ENCODE measurements at places on chromosomes 12 and 14.

DNA sequence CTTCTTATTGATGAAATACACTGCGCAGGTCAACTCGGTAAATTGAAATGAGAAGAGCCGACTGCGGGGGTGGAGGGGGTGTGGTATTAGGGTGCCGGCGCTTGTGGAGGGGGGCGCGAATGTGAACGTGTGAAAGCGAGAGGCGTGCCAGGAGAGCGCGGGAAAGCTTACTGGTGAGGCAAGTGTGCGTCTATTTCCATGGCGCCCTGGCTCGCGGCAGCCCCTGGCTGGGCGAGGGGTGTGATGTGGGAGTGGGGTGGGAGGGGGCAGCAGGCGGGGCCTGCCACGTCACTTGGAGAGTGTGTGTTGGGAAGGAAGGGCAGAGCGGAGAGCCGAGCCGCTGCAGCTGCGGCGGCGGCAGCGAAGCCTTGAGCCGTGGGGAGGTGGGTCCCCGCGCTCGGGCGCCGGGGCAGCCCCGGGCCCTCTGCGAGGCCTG lies 88.8 kb downstream of the GALNT8 start:
- DNase-seq, result no peak

DNA sequence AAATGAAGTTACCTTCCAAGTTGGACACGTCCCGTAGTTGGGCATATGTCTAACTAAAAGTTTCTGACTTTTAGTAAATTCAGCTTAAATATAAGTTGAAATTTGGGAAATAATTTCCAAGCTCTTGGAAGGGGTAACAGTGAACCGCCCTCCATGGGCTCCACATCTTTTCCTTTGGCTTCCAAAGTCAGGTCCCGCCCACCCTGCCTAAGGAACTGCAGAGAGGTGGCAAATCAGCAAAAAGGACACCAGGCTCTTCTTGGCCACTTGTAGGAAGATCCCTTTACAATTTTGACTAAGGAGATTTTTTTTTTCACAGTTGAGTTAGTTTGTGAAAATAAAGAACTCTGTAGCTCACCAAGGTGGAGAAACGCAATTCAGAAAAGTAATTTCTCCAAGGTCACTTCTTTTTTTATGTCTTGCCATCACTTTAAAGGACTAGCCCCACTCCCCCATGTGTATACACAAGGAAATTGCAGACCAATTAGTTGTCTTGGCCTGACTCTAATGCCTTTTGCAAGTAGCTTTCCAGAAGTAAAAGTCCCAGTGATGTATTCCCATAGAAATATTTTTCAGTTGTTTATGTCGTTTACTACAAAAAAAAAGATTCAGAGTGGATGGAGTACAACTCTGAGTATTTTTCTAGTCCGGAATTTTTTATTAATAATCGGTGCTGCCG lies 181.2 kb downstream of the PELI2 start:
- DNase-seq, result no peak

DNA sequence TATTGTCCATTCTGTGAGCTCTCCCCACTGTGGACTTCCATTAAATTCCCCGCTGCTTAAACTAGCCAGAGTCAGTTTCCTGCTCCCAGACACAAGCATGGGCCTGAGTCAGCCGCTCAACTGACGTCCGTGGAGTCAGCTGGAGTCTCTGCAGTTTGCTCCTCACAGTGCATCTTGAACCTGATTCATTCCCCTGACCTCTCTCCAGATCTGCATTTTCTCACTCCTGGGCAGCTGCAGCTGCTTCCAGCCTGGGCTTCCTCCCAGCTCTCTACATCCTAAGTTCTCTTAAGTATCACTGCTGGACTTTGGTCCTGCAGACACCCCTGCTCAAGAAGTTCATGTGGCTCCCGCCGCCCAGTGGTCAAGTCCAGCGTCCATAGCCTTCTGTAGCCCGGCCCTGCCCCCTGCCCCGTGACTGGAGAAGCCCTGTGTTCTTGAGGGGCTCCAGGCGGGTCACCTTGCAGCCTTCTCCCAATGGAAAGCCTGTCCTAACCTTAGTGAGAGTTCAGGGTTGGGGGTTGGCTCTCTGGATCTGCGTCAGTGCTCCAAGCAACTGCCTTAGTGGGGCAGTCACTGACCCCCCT lies 20.0 kb downstream of the NFKBIA start:
- no peak for DNase-seq

DNA sequence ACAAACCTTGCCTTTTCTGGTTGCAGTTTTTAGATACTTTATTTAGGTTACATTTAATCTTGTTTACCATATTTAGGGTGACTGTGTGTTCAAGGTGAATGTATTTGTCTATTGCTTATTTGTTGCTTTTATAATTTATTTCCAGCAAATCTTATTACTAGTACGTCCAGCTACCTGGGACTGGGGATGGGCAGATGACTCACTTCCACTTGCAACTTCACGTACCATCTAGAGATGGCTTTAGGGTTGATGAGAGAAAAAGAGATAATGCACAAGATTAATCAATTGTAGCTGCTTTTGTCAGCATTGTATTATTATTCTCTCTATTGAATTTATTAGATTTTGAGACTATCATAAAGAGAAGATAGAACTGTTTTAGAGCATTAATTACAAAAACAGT lies 5.1 kb downstream of the MIPOL1 start:
- no peak for DNase-seq

DNA sequence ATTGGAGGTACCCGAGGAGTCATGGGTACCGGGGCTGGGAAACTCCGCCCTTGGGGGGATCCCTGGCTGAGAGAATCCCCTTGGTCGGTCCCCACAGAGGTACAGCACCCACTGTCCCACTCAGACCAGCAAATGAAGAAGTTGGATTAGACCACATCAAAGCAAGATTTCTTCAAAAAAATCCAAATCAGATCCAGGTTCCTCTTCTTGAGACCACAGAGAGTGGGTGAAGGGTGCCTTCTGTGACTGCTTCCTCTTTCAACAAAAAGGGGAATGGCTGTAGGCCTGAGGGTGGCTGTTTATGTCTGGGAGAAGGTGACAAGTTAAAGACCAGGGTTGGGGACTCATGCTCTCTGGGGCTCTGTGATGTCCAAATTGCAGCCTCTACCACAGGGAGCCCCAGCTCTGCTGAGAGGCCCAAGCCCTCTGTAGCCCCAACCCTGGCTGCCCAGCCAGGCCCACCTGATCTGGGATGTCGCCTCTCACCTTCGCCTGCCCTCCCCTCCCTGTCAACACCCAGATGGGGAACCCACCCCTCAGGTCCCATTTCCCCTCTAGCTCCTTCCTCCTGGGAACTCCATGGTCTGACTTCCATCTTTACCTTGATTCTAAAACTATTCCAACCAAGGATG lies 50.9 kb downstream of the ZFP36L1 start:
- DNase-seq, result no peak

DNA sequence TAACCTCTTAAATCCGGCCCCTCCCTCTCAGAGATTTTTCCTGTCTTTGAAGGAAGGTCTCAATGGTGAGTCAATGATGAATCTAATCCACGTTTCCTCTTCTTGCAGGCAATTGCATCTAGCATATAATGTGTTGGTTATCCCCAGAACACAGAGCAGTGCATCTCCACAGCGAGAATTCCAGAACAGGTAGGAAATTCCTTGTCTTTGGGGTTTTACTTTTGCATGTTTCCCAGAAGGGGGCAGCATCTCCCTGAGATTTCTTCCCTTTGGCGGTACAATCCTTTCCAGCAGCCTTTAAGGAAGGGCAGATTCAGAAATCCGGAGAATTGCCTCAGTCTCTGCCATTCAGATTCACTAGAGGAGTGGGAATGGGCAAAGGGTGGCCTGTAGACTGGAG lies 128.0 kb downstream of the KCNA5 start:
- peak; percentile 36 for DNase-seq

DNA sequence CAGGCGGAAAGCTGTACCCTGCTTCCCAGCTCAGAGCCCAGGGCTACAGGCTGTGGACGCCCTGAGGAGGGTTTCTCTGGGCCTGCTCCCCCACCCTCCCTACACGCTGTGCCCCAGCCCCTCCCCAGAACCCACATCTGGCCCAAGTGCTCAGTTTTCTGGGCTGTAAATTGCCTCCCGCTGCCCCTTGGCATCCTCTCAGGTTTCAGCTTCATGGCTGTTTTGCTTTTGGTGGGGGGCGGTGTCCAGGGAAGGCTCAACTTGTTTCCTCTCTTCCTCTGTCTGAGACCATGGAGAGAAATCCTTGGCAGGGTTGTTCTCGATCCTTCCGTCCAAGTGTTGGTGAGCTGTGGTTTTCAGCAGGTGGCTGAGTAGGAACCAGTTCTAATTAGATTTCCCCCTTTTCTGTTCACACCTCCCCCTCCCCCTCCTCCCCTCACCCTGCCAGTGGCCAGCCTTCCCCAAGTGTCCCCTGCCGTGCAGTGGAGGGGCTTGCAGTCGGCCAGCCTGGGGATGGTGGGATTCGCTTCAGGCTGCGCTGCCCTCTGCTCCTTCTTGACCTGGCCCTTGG lies 61.8 kb downstream of the TSPAN9 start:
- no peak for DNase-seq

DNA sequence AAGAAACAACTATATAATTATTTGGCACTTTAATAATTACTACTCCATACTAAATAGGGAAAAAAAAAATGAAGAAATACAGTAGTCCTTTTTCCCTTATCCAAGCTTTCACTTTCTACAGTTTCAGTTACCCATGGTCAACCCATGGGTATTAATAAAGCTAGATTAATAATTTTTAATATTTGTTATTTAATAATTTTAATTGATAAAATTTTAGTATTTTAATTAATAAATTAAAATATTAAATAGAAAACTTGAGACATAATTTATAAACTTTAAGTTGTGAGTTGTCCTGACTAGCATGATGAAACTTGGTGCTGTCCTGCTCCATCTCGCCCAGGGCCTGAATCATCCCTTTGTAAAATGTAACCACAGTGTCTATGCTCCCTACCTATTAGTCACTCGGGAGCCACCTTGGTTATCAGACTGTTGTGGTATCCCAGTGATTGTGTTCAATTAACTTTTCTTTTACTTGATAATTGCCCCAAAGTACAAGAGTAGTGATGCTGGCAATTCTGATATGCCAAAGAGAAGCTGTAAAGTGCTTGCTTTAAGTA lies 71.8 kb downstream of the PAWR start:
- no peak for DNase-seq

DNA sequence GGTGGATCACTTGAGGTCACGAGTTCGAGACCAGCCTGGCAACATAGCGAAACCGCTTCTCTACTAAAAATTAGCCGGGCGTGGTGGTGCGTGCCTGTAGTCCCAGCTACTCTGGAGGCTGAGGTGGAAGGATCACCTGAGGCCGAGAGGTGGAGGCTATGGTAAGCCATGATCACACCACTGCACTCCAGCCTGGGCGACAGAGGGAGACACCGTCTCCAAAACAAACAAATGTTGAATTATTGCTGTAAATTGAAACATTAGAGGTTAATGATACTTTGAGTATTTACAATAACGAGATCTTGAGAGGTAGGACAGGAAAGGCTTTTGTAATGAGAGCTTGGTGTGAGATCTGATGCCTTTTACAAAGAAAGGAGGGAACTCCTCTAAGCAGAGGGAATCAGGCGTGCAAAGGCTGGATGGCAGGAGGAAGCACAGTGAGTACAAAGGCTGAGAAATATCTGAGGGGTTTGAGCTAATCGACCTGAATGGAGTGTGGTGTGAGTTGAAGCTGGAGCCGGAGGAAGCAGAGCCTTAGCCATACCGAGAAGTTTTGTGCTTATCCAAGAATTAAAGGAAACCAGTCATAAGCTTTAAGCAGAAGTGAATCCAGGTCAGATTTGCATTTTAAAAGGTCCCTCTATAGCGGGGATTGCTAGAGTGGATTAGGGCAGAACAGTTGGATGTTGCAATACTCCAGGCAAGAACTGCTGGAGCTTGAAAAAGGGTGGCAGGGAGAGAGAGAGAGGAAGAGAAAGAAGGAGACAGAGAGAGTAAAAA lies 1.1 kb downstream of the RHNO1 start:
- DNase-seq, result no peak

- DNase-seq, result no peak
Observed at GRCh38 chr14:103201801-103202200, 78.5 kb downstream of the TNFAIP2 start.

DNA sequence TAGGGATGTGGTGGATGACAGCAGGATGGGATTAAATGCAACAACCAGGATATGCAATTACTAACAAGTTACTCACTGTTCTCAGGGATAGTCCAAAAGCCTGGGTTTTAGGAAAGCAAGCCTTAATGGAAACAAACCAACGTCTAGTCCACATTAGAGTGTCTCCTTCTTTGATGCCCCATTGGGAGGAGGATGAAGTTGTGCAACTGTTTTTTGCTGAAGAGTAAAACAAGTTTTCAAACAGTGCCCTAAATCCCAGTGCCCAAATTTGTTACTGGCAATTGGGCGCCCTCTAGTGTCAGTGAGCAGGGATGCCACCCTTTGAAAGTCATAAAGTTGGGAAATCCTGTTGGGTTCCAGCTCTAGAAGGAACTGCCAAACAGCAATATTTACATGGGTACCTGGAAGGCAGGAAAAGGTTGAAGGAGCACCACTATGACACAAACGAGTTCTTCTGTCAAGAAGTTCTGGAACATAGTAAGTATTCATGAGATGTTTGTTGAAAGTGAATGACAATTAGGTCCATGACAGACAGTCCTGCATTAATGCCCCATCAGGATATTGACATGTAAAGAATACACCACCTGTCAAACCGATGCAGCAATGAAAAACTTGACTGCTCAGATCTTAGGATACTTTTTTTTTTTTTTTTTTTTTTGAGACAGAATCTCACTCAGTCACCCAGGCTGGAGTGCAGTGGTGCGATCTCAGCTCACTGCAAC lies 11.1 kb upstream of the DPF3 start:
- peak; percentile 83 for DNase-seq

GRCh38 chr12:130827432-130827831 lies 11.6 kb downstream of the STX2 start:
- DNase-seq, result no peak

DNA sequence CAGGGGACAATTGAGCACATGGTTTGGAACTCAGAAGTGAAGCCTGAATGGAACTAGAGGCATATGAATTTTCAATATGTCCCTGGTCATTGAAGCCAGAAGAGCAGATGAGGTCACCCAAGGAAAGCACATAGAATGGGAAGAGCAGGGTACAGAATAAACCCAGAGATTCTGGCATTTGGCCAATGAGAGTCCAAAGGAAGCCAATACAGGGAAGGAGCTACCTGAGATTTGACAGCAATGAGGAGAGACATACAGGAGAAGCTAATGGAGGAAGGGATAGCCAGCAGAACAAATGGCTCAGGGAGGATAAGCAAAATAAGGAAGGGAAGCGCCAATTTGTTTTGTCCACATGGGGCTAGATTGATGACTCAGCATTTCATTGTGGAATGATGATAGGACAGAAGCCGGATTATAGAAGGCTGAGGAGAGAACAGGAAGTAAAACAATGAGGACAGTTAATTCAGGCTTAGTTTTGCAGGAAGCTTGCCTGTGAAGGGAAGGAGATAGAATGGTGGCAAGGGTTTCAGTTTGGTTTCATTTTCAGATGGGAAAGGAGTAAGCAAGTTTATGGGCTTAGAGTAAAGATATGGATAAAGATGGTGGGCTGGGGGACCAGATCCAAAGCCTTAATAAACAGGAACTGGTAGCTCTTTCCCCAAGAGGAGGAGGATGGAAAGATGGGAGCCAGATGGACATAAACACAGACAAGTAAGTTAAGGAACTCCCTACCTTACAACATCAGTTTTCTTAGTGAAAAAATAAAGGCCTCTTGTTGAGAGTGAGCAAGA lies 3.2 kb upstream of the SPTSSA start:
- no peak for DNase-seq

GRCh38 chr12:89861086-89861485 lies 152.4 kb upstream of the ATP2B1 start:
- no peak for DNase-seq

Measured in HTR-8/SVneo (cell line).